Stimulated activated CD4-positive, alpha-beta T cell treated with anti-CD3 and anti-CD28 coated beads, Interleukin-2, amount 100 ng/mL, for 4 hours (primary cell): ENCODE measurements at places on chromosomes 13 and 19.

- DNase-seq: no peak
Measured at GRCh38 chr13:42001580-42001979, 40.7 kb upstream of the VWA8 start.

DNA sequence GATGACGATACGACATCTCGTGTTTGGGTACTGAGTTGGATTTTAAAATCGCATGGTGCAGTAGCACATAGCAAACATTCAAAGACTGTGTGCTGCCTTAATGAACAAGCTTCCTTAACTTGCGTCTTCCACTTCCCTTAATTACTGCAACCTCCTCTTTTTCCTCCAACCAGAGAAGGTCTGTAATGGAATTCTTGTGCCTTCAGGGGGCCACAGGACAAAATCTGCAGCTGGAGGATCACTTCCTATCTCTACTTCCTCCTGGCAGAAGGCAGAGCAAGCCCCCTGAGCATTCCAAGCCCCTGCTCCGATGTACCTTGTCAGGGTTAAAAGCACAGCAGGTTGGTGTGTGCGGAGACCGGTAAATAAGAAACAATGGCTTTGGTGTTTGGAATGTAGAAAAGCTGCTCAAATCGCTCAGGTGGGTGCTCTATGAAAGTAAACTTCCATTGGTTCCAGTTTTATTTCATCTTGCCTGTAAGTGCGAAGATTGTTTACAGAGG, 151.3 kb upstream of the UQCRFS1 start:
- no peak for DNase-seq

GRCh38 chr19:35124098-35125060, 8.8 kb downstream of the FXYD3 start:
- DNase-seq: peak; percentile 83

DNA sequence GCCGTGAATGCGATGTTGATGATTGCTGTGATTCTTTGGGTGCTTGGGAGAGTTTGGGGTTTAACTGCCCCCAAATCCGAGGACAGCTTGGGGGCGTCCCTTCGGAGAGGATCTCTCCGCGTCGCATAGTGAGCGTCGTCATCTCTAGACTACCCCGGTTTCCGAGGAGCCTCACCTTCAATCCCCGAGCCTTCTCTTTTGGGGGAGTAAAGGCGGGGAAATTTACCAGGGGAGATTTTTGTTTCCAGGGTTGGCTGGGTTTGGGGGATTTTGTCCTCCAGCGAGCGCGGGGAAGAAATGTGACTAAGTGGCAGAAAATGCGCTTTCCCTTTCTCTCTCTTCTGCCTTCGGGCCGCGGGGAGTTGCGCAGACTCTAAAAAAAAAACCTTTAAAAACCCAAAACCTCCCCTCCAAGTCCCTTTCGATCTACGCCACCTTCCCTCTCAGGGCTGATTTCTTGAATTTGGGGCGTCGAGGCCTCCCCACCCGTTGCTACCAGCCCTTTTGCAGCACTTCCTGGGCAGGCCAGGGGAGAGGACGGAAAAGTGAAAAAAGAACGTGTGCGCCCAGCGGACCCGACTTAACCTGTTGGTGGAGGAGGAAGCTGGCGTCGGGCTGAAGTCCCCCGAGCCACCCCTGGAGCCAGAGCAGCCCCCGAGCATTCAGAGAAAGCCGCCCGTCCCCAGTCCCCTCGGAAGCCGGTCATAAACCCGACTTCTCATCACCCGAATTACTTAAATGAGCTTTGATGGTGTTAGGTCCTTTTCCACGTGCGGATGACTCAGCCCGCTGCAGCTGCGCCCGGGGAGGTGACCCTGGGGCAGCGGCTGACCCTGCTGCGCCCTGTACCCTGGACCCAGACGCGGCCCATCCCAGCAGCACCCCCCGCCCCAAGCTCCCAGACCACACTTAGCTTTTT, 17.7 kb downstream of the NFIX start:
- DNase-seq: no peak

- DNase-seq: no peak
Measured at GRCh38 chr13:89432997-89433396, 1761.8 kb downstream of the SLITRK5 start.

DNA sequence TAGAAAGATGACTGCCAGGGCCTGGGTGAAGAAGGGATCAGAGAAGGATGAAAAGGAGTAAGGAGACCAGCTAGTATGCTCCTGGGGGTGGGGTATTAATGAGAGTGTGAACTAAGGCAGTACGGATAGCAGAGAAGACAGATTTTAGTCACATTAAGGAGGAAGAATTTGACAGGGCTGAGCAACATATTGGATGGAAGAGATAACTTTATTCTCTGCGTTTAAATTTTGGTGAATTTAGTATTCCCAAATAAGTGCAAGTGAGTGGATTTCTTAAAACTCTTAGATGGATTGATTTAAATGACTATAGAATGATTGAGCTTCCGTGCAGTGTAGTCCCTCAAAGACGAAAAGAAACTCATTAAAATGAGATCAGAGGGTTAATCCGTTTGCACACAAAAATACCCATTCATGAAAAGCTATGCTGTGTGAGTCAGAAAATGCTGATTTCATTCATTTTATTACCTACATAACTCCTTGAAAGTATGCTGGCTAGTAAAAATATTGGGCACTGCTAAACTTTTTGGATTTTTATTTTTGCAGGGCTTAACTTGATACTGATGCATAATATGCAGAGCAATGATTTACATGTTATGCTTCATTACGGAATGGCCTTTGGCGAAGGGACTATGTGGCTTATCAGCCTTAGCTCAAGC, 54.1 kb downstream of the WDFY2 start:
- DNase-seq: no peak

DNA sequence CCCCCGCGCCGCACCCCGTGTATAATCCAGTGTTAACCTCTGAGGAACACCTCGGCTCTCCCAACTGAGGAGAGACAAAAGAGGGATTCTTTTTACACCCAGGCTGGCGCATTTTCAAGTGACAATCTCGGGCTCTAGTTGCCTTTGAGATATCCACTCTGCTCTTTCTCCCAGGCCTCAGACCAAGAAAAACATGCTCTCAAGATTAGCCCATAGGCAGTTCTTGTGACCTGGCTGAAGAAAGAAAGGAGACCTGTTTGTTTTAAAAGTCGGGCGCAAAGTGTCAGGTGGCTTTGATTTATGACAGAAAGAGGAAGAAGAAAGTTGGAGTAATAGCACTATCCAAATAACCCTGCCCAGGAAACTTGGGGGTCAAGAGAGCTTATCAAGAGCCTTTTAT, 27.3 kb downstream of the SHISA2 start:
- no peak for DNase-seq

- no peak for DNase-seq
Measured at GRCh38 chr13:20512042-20512683, 13.5 kb downstream of the CRYL1 start.

GRCh38 chr19:801861-802497, 4.7 kb downstream of the PTBP1 start:
- no peak for DNase-seq

DNA sequence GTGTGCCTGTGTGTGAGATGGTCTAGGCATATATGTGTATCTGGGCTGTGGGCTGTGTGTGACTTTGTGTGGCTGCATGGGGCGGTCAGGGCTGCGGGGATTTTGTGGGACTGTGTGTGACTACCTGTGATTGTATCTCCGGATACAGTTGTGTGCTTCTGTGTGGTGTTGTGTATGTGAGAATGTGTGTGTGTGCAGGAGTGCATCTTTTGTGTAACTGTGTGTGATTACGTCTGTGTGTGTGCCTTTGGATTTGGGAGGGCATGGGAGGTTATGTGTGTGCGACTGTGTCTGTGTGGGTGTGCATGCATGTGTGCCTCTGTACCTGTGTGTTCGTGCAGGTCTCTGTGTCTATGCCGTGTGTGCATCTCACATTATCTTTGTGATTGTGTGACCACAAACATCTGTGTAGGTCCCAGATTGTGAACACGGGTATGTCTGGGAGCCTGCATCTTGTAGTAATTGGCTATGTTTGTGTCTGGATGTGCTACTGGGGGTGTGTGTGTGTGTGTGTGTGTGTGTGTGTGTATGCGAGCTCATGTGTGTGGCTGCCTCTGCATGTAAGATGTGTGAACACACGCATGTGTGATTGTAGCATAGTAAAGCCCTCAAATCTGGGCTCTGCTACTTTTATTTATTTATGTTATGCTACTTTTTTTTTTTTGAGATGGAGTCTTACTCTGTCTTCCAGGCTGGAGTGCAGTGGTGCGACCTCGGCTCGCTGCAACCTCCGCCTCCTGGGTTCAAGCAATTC, 7.6 kb downstream of the EHD2 start:
- DNase-seq: no peak

DNA sequence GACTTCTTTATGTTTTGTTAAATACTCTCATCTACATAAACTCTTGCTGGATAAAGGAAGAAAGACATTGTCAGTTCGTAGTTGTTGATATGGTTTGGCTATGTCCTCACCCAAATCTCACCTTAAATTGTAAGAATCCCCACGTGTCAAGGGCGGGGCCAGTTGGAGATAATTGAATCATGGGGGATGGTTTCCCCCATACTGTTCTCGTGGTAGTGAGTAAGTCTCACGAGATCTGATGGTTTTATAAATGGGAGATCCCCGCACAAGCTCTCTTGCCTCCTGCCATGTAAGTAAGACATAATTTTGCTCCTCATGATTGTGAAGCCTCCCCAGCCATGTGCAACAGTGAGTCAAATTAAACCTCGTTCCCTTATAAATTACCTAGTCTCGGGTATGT, 3.6 kb downstream of the ADGRE1 start:
- peak; percentile 18 for DNase-seq

- DNase-seq: no peak
Measured at GRCh38 chr13:101893021-101893420, 440.5 kb downstream of the ITGBL1 start.

GRCh38 chr13:46609052-46609451, 56.1 kb downstream of the LRCH1 start:
- no peak for DNase-seq

DNA sequence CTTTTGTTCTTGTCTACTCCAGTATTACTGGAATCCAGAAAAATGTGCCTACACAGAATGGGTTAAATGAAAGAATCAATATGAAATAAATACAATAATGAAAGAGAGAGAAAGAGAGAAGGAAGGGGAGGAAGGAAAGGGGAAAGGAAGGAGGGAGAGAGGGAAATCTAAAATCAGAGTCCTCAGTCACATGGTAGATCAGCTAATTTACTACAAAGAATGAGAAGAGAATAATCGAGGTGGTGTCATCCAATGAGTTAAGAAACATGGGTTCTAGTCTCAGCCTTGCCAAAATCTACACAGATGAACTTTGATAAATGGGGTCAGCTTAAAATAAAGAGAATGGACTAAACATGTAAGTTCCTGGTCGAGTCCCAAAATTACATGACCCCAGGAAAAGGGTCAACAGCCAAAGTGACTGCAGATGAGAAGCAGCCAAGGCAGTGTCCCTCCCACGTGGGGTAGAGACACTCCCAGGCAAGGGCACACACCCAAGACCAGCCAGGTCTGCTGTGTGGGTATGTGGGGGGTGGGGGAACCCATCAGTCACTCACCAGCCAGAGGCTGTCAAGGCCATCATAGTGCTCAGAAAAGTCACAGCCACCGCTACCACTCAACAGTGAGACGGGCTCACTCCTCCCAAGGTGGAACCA, 103.6 kb downstream of the STK24 start:
- no peak for DNase-seq

DNA sequence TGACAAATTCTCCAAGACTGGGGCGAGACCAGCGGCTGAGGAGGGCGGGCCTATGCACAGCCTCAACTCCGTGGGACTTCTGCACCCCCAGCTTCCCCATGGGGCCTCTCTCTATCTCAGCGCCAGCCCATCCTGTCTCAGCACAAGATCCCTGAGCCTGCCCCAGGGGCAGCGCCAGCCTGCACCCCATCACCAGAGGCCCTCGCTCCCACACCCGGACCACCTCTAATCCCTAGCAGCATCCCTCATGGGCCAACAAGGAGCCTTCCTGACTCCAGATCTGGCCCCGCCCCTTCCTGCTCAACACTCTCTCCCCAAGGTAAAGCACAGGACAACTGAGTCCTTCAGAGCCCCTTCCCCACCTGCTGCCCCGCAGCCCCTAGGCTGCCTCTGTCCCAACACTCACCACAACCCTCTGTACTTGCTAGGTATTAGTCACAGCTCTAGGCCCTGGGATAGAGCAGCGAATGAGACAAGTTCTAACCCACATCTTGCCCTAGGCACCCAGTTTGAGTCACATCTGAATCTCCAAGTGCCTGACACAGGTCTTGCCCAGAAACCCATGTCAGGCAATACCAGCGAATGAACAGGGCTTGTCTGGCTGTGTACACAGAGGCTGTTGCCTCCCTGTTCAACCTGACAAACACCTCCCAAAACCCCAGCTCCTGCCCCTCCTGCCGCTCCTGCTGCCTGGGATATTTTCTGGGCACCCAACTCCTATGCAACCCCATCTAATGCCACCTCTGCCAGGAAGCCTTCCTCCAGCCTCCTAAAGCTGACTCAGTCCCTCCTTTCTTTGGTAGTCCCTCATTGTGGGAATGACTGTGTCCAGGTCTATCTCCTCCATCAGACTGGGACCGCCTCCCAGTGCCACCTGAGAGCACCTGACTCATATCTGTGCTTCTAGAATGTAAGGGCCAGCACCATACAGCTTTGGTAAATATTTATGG, 18.6 kb downstream of the GRIK5 start:
- no peak for DNase-seq

DNA sequence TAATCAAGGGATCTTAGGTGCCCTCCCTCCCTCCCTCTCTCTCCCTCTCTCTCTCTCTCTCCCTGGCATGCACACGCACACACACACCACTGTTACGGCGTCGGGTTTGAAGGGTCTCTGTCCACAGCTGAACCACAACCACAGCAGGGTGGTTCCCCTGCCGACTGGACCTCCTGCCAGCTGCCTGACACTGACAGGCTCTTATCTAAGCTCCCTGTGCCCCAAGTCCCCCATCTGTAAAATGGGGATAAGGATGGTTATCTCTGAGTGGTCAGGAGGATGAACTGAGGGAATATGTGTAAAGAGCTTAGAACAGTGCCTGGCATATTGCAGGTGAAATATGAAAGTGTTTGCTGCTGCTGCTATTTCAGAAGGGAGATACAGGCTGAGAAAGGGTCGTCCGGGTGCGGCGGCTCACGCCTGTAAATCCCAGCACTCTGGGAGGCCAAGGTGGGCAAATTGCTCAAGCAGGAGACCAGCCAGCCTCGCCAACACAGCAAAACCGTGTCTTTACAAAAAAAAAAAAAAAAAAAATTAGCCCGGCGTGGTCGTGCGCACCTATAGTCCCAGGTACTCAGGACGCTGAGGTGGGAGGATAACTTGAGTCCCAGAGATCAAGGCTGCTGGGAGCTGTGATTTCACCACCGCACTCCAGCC, 852 bp upstream of the SHISA7 start:
- no peak for DNase-seq

- no peak for DNase-seq
Measured at GRCh38 chr19:2663920-2664571, 38.4 kb downstream of the GNG7 start.

- no peak for DNase-seq
Measured at GRCh38 chr19:1292419-1293151, 6.9 kb downstream of the EFNA2 start.

DNA sequence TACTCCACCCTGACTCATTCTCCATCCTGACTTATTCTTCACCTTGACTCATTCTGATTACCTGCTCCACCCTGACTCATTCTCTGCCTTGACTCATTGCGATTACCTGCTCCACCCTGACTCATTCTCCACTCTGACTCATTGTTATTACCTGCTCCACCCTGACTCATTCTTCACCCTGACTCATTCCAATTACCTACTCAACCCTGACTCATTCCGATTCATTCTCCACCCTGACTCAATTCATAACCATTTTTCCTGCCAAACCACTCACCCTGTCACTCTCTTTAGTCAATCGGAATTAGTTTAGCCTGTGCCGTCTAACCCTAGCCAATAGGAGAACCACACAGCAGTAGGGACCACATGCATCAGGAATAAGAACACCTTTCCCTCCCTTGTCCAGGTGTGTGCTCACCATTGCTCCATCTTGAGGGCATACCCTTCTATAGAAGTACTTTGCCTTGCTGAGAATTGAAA, 1227.4 kb upstream of the PCDH20 start:
- DNase-seq: no peak
